ENCODE measurements at places on chromosomes 1 and 21.
A peak's percentile ranks its signal among the peaks of the same experiment; 100 is the strongest.

DNA sequence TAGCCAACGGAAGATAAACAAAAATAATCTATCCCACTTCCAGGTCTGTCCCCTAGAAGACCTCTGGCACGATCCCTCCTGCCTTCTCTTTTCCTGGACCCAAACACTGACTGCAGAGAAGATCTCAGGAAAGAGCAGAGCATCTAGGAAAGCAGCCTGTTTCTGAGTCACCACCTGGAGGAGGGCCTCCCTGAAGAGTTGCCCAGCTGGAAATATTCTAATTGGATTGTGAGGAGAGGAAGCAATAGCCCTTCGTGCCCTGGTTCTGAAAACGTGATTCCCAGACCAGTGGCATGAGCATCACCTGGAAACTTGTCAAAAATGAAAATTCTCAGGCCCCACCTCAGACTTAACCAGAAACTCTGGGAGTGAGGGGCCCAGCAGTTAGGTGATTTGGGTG is 411.1 kb downstream of the SETD4 start:
- DNase-seq = no peak

DNA sequence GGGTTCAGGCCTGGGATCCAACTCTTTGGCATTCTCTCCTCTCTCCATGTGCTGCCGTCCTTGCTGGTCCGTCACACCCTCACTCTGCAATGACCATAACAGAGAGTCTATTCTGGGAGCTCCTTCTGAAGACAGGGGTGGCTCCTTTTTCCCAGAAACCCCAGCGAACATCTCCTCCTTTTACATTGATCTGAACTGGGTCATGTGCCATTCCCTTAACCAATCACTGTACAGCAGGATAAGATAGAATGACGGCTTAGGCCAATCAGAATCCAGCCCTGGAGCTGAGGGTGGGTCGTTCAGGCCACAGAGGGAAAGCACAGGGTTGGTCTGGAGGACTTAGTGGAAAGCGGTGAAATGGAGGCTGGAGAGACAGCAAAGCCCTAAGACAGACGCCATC is 740.1 kb downstream of the MATN1 start:
- DNase-seq = no peak

GRCh38 chr21:32102426-32102825 is 176.4 kb downstream of the MIS18A start:
- no peak for DNase-seq

GRCh38 chr21:35528116-35529042 is 479.3 kb upstream of the RUNX1 start:
- peak; percentile 28 for DNase-seq

DNA sequence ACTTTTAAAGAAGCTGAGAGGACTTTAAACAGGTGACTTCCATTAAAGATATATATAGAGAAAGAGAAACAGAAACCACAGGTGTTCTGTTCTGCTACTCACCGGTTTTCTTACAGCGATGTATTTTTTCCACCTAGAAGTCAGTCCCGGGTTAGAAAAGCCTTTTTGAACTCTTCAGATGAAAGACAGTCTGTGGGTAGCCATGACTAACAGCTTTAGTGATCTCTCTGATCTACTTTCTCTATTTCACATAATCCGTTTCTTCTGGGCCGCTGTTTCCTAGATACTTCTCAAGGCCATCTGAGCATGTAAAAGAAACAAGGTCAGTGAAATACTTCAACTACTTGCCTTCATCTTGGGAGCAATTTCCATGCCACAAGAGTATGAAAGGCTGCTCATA is 25.1 kb downstream of the WDR64 start:
- peak; percentile 11 for DNase-seq

GRCh38 chr1:204624631-204625216 is 60.8 kb downstream of the LRRN2 start:
- DNase-seq = no peak

GRCh38 chr1:63487336-63488065 is 35.5 kb downstream of the ITGB3BP start:
- DNase-seq = no peak

DNA sequence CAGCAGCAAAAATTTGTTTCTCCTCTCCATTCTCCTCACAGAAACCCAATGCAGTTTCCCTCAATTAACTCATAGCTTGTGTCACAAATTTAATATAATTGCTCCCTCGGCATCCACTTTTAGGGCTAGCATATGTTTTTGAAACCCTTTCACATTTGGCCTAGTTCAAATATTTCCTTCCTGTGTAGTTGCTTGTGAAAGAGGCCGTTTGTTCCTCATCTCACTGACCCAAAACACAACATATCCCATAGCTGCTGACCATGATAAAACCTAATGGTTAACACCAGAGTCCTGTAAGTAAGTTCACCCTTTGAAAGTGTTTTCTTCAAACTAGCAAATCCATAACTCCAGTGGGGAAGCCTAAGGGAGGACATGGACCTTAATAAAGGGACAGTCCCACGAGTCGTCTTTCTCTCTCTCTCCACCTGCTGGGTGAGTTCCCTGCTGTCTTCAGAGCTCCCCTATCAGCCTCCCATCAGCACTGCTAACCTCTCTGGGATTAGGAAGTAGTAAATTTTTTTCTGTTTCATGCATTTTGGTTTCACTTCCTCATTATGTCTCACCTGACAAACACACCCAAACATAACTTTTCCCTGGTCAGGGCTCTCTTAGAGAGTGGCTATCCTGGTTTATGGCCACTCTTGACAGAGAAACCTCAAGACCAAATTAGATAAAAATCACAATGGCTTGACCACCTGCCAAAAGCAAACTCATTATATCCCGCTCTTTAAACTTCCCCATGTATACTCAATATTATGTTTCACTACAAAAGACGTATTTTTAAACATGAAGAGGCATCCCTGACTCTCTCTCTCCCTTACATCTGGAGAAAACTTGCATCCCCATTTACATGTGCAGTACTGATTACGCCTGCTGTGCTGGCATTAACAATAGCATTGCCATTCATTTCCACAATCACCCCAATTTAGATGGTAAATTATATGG is 177.7 kb upstream of the HP1BP3 start:
- DNase-seq = no peak

DNA sequence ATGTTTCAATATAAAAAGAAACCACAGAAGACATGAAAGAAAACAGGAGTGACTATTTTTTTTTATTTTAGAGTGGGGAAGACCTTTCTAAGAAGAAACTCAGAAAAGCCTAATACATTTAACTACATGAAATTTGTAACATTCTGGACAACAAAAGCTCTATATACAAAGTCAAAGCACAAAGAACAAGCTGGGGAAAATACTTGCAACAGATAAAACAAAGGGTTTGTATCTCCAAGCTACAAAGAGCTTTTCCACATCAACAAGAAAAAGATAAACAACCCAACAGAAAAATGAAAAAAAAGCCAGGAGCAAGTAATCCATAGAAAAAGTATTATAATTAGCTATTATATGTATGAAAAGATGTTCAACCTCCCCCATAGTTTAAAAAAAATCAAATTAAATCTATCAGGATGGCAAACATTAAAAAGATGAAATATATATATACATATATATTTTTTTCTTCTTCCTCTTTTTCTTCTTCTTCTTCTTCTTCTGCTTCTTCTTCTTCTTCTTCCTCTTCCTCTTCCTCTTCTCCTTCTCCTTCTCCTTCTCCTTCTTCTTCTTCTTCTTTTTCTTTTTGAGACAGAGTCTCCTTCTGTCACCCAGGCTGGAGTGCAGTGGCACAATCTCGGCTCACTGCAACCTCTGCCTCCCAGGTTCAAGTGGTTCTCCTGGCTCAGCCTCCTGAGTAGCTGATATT is 49.1 kb upstream of the EPS8L3 start:
- DNase-seq = no peak

GRCh38 chr21:39387461-39388037 is 38.7 kb upstream of the HMGN1 start:
- peak; percentile 90 for DNase-seq

DNA sequence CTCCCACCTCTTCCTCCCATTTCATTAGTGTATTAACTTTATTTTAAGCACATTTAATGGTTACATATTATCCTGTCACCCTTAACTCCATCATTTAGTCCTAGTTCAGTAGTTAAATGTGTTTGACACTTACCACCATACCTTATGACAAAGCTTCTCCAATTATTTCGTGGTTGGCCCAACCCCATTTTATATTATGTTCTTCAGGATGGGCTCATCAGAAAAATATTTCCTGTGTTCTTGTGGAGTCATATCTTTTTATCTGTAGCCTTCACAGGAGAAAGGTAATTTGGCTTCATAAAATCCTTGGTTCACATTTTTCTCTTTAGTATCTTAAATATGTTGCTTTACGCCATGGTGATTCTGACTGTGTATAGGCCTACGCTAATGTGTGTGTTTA is 142.3 kb upstream of the COL6A1 start:
- no peak for DNase-seq

DNA sequence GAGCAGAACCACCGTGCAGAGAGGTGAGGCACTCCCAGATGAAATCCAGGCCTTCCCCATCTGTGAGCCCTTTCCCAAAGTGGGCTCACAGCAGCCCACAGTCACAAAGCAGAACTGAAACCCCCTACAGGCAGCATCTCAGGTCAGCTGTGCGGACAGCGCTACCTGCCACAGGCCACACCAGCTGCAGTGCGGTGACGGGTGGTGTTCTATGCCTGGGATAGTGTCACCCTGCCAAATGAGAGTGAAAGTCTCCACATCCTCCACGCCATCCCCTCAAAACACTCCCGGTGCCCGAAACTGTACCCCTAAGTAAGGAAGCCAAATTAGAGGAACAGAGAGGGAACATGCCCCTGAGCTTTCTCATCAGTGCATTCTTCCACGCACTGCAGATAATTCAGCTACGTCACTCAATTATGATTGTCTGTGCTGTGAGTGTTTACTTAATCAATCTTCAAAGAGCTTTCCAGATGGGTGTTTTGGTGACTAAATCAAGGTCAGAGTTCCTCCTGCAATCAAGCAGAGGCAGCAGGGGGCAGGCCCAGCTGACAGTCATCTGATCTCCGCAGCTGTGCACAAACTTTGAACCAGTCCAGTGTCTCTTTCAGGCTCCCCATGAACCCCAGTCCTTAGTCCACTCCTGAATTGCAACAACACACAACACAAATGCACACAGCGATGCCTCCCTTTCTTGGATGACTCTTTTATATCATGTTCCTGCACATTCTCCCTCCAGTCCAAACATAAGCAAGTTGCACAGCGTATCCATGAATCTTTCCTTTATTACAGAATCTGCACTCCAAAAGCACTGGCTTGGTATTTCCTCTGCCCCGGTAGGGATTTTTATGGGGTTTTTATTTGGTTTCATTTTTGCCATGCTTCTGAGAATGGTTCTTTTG is 150.0 kb downstream of the TOMM20 start:
- peak; percentile 35 for DNase-seq

- no peak for DNase-seq
These were observed 21.7 kb upstream of the FNBP1L start for GRCh38 chr1:93426181-93426580.

- DNase-seq = no peak
These were observed 97.8 kb upstream of the HNRNPU start for GRCh38 chr1:244962130-244962529.

Measured in activated gamma-delta T cell treated with Interleukin-2 at 50 U/mL for 16 hours (primary cell).